ENCODE measurements at places on chromosomes 7 and 10. TPM values are rescaled to one million over a fixed set of nuclear protein-coding genes. Genes with fewer than 3 reads are reported as not detected.
A peak's percentile ranks its signal among the peaks of the same experiment; 100 is the strongest.

- DNase-seq, result no peak
These were observed 51.2 kb upstream of the SEMA3A start for GRCh38 chr7:84245835-84246234.

Gene KNDC1
- polyA plus RNA-seq, result 12.0 TPM

DNA sequence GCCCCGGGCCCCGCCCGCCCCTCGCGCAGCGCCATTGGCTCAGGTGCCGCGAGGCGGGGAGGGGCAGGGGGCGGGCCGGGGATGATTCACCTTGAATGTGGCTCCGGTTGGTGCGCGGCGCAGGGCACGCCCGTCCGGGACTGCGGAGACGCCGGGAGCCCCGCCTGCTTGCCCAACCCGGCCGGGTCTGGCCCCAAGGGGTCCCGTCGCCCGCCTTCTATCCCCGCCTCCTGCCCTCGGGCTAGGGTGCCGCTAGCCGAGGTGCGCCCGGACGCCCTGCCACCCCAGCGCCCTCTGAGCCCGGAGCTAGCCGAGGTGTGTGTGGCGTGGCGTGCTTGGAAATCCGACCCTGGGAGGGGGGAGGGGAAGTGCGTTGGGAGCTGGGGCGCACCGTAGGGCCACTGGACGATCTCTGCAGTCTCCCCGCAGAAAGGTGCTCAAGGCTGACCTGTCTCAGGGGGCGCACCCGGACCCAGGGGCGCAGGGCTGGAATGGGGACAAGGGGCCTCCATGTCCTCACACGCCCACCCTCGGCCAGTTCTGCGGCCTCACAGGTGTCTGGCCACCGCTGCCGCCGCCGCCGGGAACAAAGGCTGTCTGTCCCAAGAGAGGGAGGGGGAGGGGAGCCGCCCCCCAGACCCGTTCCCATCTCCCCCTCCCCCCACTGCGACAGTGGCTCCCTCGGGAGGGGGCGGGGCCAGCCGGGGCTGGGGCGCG lies 168.9 kb downstream of the NRF1 start:
- no peak for DNase-seq

GRCh38 chr10:72077275-72077990 lies 10.9 kb downstream of the SPOCK2 start:
- DNase-seq, result no peak

- no peak for DNase-seq
These were observed 8.3 kb upstream of the CALML5 start for GRCh38 chr10:5507649-5508131.

DNA sequence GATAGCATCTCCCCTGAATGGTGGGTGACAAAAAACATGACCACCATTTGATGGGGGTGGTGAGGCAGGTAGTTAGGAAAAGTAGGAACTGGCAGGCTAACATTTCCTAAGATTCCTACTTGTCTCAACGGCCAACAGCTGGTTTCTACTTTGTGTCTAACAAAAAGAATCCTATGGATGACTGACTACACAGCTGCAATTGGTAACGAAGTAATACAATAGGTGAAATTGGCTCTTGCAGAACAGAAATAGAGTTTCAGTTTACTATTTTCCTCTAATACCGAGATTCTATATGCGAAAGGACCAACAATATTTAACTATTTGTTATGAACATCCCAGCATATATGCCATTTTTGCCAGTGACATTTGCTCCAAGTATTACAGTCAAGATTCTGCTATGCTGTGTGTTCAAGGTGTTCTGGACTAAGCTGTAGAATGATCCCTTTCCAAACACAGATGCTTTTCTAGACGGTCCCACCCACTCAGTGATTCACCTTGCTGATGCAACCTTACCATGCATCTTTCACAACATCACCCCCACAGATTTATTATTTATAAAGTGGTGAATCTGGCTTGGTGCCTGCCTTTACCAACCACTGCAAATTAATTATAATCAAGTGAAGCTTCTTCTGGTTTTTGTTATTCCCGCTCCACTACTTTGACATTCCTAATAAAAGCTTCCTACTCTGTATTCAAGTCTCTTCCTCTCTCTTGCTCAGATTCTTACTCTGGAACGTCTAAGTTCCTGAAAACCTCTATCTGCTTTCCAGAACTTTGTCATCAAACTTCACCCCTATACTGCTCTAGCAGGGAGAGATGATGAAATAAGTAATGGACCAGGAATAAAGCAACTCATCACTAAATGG lies 16.8 kb downstream of the BBIP1 start:
- DNase-seq, result no peak

- no peak for DNase-seq
These were observed 149.2 kb downstream of the C1GALT1 start for GRCh38 chr7:7331523-7331922.

Gene HTRA1
- polyA plus RNA-seq, result 280 TPM

GRCh38 chr10:76436401-76436811 lies 1005.0 kb downstream of the LRMDA start:
- DNase-seq, result no peak

DNA sequence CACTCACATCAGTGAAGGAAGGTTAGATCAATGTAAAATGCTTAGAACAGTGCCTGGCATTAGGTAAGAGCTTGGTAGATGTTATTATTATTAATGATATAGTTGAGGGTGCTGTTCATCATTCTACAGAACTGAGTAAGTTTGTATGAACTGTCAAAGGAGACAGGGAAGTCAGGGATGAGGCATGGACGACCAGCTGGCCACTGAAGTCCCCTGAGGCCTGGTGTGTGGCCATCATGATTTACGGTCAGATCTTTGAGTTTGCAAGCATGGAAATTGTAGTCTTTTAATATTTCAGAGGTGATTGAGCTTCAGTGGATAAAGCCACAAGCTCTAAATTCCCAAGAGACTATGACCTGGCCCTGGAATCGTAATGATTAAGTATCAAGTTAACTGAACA lies 6.9 kb downstream of the ARMC3 start:
- DNase-seq, result no peak

Gene ZCWPW1
- polyA plus RNA-seq, result 6.4 TPM

DNA sequence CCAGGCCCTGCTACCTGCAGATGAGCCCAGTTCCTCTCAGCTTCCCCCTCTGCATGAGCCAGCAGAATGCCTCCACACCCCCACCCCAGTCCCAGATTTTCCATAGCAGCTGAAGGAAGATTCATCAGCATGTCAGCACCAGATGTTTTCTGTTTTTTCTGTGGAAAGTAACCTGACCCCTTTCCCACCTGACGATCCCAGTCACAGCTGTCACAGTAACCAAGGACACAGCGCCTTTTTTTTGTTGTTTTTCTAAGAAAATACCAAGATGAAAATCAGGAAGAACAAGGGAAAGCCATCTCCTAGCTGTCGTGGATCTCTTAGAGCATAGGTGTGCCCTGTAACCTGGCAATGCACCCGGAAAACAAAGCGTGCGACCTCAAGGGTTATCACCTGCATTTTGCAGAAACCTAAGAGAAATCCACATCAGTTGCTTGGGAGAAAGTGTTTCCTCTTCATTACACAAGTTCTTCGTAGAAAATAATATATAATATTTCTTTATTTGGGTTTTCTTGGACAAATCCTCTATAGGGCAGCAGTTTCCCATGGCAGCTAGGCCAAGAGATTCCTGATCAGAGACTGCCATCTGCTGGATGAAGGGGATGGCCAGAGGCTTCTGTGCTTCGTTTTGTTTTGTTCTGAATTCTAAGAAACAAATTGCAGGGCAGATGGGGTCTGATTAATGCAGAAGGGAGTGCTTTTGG lies 401.9 kb downstream of the TNS3 start:
- DNase-seq, result peak; percentile 92

GRCh38 chr10:79221110-79222051 lies 125.9 kb upstream of the PPIF start:
- peak; percentile 95 for DNase-seq

Gene CFAP70
- polyA plus RNA-seq, result 1.4 TPM

DNA sequence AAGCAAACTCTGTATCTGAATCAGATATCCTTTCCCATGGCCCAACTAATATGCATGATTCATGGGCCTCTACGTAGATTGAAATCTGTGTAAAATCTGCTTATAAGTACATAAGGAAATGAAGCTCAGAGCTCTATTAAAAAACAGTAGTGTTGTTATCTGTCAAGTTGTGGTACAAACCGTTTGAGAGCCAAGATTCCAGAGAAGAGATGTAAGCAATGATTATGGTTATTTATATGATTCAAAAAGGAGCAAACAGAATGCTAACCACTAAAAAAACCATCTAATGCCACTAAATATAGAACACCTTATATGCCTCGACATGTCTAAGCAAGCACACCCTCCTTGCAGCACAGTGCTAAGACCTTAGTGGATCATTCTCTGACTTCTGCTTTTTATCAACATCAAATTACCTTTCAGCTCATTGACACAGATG lies 26.6 kb downstream of the RPP38 start:
- DNase-seq, result no peak

GRCh38 chr10:132273966-132274365 lies 33.8 kb downstream of the STK32C start:
- no peak for DNase-seq
